ENCODE measurements at places on chromosomes 2 and 18.

DNA sequence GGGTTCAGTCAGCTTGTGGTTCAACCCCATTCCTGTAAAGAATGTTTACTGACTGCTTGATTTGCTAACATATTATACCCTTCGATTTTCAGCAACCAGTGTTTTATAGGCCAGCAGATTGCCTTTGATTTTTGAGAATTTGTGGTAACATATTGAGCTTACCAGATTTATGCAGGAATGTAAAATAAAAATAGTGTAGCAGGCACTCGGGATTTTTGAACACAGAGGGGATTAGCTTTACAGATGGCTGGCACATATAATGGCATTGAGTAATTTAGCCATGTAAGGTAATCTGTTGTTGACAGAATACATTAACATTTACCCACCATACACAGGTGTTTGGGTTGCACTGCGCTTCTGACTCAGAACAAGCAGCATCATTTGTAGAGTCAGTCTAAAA lies 354.0 kb downstream of the LRRTM1 start:
- DNase-seq, result no peak

- DNase-seq, result no peak
These were observed 65.0 kb upstream of the NPAS2 start for GRCh38 chr2:100754951-100755350.

- DNase-seq, result peak; percentile 9
These were observed 509.6 kb upstream of the TCF4 start for GRCh38 chr18:56097621-56098020.

- no peak for DNase-seq
These were observed 79.3 kb downstream of the SDC1 start for GRCh38 chr2:20145497-20146193.

GRCh38 chr2:75003773-75004172 lies 45.3 kb downstream of the POLE4 start:
- no peak for DNase-seq

DNA sequence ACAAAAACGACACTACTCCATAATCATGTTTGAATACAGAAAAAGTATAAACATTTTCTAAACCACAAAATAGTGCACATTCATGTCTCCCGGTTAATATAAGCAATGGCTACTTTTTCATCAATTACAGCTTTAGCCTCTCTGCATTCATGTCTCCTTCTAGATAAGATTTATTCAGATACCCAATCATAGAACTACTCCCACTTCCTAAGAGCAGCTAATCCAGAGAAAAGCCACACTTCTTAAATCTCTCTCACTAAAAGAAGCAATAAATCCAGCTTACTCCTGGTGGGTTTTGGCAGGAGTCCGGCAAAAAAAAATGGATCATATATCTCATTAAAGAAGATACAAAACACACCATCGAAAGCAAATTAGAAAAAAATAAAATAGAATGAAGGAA lies 20.1 kb downstream of the DSEL start:
- DNase-seq, result no peak

- peak; percentile 37 for DNase-seq
These were observed 65.4 kb downstream of the PLA2R1 start for GRCh38 chr2:159996792-159997546.

DNA sequence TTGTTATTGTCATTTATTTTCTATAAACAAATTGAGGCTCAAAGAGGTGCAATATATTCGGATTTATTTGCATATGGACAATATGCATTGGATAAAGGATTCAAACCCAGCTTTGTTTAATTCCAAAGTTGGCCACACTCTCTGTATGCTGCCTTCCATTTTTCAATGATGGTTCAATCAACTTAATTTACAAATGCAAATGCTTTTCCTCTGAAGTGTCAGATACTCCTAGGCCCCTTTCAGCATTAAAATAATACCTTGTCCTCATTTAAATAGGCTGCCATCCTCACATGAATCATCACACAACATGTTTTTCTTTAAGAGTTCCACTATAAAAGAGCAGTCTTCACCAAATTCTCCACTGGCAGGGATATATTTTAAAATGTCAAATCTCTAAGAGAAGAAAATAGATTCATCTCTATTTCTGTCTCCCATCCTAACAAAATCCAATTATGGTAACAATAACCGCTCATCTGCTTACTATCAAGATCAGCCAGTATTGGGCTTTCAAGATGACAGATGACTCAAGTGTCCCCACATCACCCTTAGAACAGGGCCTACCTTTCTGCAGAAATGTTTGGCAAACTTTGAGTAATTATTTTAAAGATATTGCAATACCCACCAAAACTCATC lies 114.8 kb downstream of the SCG2 start:
- DNase-seq, result no peak

DNA sequence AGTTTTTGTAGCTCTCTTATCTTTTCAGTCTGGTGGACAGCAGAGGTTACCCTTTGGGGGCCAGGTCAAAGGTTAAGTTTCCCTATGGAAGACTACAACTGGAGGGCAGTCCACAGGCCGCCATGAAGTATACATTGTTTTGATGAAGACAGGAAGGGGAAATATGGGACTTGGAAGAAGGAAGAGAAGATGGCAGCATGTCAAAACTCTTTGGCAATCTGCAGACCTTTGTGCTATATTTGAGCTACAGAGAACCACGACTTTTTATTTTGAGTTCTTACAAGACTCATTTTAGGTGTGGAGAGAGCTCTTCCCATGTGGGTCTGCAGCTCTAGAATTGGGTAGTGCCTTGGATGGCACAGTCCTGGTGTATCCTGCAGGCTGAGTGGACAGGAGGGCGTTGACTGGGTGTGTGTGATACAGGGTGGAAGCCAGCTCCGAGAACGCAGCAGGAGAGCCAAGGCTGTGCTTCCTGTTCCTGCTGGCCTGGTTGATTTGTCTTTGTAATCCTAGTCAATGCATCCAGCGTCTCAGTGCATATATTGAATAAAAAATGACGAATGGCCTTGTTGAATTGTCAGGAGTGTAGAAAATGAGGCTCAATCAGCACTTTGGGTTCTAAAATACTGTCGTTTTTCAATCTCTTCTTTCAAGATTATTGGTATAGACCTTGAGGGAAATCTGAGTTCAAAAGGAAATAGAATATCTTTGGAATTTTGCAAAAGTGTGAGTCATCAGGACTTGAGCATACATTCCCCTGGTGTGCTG lies 11.5 kb downstream of the ITGA6 start:
- peak; percentile 39 for DNase-seq

- peak; percentile 0 for DNase-seq
These were observed 56.1 kb downstream of the DYNAP start for GRCh38 chr18:54647176-54647575.

GRCh38 chr18:76980663-76981395 lies 151.8 kb downstream of the MBP start:
- DNase-seq, result no peak

- peak; percentile 99 for DNase-seq
These were observed 68.9 kb upstream of the EFEMP1 start for GRCh38 chr2:55992455-55992854.

- no peak for DNase-seq
These were observed 138.9 kb downstream of the CCDC148 start for GRCh38 chr2:158317642-158318041.

DNA sequence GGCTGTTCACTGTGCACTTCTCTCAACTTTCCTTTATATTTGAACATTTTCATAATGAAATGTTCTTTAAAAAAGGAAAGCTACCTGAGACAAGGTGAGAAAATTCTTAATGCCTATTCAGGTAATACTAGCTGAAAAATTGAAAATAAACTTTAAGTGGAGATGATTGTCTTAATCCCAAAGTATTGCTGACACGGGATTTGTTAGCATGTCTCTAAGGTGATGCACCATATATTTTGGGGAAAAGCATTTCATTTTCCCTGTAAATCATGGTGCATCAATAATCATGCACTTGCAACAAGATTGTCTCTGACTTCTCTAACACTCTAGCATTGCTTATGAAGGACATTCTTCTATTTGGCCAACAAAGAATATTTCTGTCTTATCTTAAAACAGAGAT lies 848.0 kb downstream of the DPP10 start:
- DNase-seq, result no peak

GRCh38 chr2:189581354-189582139 lies 961 bp upstream of the SLC40A1 start:
- DNase-seq, result no peak

DNA sequence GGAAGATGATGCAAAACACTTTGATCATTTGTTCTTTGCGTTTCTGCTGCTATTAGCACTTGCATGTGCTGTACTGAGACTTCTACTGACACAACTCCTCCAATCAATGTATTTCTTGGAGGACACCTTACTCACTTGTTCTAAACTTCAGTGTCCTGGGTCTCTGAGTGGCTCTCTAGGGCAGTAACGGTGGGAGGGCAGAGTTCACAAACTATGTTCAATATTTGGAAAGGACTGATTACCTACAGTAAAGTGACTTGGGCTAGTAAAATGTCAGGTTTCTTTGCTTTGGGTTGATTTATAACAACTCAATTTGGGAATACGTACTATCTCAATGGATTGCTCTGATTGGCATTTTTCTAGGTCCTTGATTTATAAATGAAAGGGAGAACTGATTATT lies 49.3 kb upstream of the PAX8 start:
- DNase-seq, result no peak
